ENCODE measurements at places on chromosomes 6 and 20.

DNA sequence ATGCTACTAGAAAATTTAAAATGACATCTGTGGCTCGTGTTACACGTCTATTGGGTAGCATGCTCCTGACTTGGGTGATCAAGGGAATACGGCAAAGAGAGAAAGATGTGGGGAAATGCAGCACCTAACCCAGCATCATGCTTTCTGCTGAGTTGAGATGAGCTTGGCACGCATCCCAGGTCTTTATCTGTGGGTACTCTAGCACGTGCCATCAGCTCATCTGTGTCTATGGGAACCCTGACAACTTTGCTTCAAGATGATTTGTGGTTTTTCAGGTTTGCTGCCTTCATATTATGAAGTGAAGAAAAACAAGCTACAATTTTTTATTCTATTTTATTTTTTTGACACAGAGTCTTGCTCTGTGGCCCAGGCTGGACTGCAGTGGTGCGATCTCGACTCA lies 21.0 kb downstream of the RNASET2 start:
- DNase-seq, result no peak

DNA sequence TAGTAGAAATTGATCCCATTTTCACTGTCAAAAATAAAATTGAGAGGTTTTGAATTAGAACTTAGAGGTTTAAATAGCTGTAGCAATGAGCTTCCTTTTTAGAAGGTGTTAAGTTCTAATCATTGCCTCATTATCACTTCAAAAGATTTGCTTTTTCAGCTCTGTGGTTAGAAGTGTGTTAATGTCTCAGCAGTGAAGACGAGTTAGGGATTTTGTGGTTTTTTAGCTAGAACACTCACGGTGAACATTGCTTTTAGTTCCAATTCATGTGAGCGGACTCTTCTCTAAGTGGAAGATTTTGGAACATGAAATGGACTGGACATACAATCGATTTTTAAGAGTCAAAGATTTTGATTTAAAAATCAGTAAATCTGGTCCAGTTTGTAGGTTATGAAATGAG lies 12.7 kb upstream of the IFNGR1 start:
- no peak for DNase-seq

GRCh38 chr6:116017546-116018295 lies 43.0 kb downstream of the FRK start:
- DNase-seq, result no peak

DNA sequence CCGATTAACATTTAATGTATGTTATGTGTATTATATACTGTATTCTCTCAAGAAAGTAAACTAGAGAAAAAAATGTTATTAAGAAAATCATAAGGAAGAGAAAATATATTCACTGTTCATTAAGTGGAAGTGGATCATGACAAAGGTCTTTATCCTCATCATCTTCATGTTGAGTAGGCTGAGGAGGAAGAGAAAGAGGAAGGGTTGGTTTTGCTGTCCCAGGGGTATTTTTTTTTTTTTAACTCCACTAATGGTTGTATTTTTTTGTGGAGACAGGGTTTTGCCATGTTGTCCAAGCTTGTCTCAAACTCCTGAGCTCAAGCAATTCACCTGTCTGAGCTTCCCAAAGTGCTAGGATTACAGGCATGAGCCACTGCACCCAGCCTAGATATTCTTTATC lies 11.0 kb downstream of the ECT2L start:
- DNase-seq, result no peak

DNA sequence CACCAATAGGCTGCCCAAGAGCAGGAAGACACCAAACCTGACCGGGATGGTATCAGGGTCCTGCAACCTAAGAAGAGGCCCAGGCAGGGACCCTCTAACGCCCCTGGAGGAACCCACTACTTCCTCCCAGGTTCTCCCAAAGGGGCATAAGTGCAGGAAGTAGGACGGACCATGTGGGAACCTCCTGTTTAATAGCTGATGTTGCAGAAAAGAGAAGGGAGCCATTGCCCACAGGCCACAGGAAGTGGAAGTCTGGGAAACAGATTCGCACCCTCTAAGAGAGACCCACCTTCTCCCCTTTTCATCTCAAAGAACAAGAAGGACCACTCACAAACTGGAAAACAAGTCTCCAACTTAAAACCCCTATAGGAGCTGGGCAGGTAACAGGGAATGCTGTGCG lies 18.1 kb downstream of the PREX1 start:
- DNase-seq, result no peak

DNA sequence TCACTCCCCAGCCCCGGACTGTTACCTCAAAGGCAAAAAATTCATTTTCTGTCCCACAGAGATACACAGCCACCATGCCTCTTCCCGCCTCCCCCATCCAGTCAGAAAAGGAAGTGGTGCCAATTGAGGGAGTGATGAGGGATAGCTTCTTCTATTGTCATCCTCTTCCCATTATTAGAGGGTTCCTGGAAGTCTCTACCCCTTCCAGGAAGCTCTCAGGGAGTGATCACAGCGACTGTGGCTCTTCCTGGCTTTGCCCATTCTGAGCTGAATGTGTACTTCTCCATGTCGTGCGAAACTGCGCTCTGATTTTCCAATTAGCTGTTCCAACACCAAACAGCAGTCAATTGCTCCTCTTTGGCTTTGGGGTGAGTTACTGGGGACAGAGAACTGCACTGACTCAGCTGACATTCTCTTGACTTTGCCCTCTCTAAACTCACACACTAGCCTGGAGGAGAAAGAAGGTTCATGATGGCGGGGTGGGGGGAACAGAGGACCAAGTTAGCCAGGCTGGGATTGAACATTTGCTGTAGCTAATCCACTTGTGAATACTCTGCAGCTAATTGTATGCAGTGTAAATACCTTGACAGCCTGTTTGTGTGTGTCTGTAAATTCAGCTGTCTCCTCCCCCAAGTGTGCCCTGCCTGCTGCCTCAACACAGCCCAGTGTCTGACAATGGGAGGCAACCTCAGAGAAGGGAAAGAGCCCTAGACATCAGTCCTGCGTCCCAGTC lies 2.4 kb upstream of the MDGA1 start:
- no peak for DNase-seq

DNA sequence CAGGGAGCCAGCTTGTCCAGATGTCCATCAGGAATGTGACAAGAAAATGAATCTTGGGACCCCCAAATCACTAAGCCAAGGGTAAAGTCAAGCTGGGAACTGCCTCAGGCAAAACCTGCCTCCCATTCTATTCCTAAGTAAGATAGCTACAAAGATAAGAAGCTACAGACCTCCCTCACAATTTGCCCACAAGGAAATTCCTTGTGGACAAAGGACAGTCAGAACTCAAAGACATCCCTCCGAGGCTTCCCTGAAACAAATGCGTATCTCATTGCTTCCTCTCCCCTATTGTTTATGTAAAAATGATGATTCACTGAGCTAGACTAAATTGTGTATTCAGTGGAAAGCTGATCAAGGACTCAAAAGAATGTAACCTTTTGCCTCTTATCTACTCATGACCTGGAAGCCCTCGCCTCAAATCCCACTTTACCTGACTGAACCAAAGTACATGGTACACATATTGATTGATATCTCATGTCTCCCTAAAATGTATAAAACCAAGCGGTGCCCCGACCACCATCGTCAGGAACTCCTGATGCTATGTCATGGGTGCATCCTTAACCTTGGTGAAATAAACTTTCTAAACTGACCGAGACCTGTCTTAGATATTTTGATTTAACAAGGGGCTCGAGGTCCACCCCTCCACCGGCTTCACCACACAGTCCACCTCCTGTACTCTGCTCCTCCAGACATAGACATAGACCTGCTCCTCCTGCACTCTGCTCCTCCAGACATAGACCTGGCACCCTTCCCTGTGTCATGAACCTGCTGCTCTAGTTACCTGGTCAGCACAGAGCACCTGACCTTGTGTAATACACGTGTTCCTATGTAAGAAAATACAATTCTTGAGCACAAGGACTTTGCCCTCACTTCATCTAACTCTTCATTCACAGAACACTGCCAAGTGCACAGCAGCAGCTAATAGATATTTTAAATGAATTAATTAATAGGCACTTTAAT lies 81.4 kb downstream of the WDR27 start:
- no peak for DNase-seq

DNA sequence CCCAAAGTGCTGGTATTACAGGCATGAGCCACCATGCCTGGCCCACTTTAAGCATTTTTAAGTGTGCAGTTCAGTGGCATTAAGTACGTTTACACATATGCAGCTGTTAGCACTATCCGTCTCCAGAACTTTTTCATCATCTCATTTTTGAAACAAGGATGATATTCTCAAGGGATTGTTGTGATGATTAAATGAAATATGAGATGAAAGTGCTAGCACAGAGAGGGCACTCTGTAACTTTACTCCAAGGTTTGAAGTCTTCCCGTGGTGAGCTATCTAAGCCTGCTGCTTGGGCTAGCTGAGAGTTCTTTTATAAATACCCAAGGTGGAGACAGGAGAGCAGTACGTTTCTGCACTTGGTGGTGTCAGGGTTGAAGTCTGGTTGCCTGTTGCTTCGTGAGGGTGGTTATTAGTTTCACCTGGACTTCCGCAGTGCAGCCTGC lies 6.6 kb downstream of the TM9SF4 start:
- no peak for DNase-seq

GRCh38 chr6:138590796-138591709 lies 91.8 kb upstream of the NHSL1 start:
- no peak for DNase-seq
